Bronchial smooth muscle cell (primary cell): ENCODE measurements at places on chromosomes 7 and 10. TPM values are rescaled to one million over a fixed set of nuclear protein-coding genes. Genes with fewer than 3 reads are reported as not detected.

OR13A1 gene
- under 0.01 TPM in 1 of 2 replicates, not detected in the other for total RNA-seq

ACSM6 gene
- total RNA-seq: not detected in 2 replicates

CUEDC2 gene
- 33.1 and 47.0 TPM in 2 replicates for total RNA-seq

PLPP4 gene
- under 0.01 and 0.60 TPM in 2 replicates for total RNA-seq

ANAPC16 gene
- 40.4 and 45.2 TPM in 2 replicates for total RNA-seq

PLEKHS1 gene
- not detected in 2 replicates for total RNA-seq

IMPDH1 gene
- total RNA-seq: 28.8 and 33.5 TPM in 2 replicates

GALNT17 gene
- not detected in 2 replicates for total RNA-seq

ERV3-1 gene
- total RNA-seq: 6.5 and 8.2 TPM in 2 replicates

MOGAT3 gene
- not detected in 2 replicates for total RNA-seq

ZC3HAV1 gene
- 17.7 and 21.4 TPM in 2 replicates for total RNA-seq

PRSS1 gene
- not detected in 2 replicates for total RNA-seq

C10orf105 gene
- under 0.01 and 0.09 TPM in 2 replicates for total RNA-seq

SUN3 gene
- not detected in 2 replicates for total RNA-seq
